ENCODE measurements at places on chromosomes 1 and 21. TPM values are rescaled to one million over a fixed set of nuclear protein-coding genes. Genes with fewer than 3 reads are reported as not detected.

HES3 gene
- not detected for total RNA-seq

PRCC gene
- 18.0 TPM for total RNA-seq

DCLRE1B gene
- total RNA-seq: 4.7 TPM

CCDC17 gene
- total RNA-seq: 1.5 TPM

MARK1 gene
- 0.72 TPM for total RNA-seq

ALPL gene
- 8.0 TPM for total RNA-seq

KCNJ9 gene
- not detected for total RNA-seq

TACSTD2 gene
- total RNA-seq: 0.29 TPM

C1orf52 gene
- 13.0 TPM for total RNA-seq

CLDN14 gene
- total RNA-seq: 0.29 TPM

LIN28A gene
- not detected for total RNA-seq
